ENCODE measurements at places on chromosomes 13 and 19. TPM values are rescaled to one million over a fixed set of nuclear protein-coding genes. Genes with fewer than 3 reads are reported as not detected.
A peak's percentile ranks its signal among the peaks of the same experiment; 100 is the strongest.

The SNRPD2 gene
- total RNA-seq: 738 TPM

The OVOL3 gene
- total RNA-seq: not detected

- DNase-seq: no peak
Measured at GRCh38 chr13:73532582-73532981, 473.8 kb downstream of the KLF5 start.

DNA sequence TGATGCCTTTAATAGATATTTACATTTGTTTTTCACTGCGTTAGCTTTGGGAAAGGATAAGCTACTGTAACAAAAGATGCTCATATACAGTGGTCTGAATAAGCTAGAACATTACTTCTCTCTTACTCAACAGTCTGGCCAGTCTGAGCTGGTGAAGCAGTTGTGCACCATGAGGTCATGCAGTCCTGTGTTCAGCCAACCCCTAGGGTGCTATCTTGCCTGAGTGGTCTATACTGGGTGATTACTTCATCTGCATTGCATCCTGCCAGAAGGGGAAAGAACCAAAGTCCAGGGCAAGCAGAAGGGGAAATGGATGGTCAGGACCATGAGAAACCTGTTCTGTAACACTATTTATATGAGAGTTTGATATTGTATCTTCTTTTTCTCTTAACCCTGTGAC is 31.5 kb downstream of the ERCC5 start:
- DNase-seq: no peak

- peak; percentile 28 for DNase-seq
Measured at GRCh38 chr19:49890349-49891311, 6.1 kb downstream of the IL4I1 start.

The PDE4A gene
- total RNA-seq: 105 TPM

DNA sequence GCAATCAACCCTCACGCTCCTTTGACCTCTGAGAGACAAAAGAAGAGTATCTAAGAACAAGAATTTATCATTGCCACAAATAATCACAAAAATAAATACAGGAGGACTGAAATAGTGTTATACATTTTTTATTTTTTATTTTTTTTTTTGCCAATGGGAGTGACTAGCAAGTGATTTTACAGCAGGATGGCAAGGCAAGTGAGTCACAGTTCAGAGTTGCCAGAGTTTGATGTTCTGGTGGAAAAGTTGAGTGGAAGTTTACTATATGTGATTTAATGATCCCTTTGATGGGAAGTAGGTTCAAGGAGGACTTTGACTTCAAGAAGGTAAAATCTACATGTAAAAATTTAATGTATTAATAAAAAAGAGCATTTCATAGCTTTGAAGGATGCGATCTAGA is 2691.4 kb downstream of the PCDH9 start:
- no peak for DNase-seq

- DNase-seq: no peak
Measured at GRCh38 chr13:66875264-66875663, 354.9 kb downstream of the PCDH9 start.

GRCh38 chr19:45825917-45826893 is 11.1 kb upstream of the RSPH6A start:
- no peak for DNase-seq

GRCh38 chr19:30227012-30227621 is 145.1 kb upstream of the ZNF536 start:
- peak; percentile 16 for DNase-seq

DNA sequence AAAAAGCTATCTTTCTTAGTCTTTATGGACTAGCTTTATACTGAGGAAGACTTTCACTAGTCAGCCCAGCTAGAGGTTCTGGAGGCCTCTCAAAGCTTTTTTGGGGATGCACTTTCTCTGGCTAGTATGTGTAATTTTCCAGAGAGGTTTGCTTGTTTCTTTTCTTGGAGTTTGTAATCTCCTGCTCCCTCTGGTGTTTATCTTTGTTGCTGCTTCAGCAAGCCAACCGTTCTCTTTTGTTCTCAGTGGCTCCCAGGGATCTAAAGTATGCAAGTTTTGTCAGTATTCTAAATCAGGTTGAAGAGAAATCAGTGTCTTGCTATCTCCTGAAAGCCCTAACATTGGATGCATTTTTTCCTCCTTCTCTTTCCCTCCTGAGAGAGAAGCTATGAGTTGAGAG is 121.1 kb upstream of the MYO16 start:
- no peak for DNase-seq

DNA sequence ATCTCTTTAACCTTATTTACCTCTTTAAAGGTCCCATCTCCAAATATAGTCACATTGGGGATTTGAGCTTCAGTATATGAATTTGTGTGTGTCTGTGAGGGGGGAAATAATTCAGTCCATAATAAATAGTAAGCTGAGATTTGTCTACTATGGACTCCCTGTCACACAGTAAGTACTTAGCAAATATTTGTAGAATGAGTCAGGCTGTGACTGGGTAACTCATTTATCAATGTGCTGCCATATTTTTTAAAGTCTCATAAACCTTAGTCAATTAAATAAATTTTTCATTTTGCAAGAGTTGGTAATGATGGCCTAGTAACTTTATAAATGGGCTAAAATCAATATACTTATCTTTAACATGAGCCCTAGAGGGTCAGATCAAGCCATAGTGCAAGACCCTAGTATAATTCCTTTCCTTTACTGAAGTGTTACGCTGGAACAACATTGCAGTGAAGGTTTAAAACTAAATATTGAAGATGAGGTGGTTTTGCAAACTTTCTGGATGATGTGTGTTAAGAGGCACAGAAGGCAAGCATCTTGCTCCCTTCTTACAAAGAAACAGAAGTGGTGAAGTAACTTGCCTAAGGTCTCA is 305.1 kb downstream of the KCNRG start:
- no peak for DNase-seq

The SIX5 gene
- 5.7 TPM for total RNA-seq

DNA sequence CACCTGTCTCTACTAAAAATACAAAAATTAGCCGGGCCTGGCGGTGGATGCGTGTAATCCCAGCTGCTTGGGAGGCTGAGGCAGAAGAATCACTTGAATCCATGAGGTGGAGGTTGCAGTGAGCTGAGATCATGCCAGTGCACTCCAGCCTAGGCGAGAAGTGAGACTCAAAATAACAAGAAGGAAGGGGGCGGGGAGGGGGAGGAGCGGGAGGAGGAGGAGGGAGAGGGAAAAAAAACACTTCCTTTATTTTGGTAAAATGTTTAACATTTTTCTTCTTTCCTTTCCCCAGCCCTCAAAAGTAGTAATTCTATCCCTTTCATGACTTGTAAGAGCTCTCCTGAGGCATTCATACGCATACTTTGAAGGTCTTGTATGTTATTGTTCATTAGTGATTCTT is 44.3 kb downstream of the SPRY2 start:
- no peak for DNase-seq

- DNase-seq: no peak
Measured at GRCh38 chr13:97212004-97212403, 10.1 kb upstream of the MBNL2 start.

DNA sequence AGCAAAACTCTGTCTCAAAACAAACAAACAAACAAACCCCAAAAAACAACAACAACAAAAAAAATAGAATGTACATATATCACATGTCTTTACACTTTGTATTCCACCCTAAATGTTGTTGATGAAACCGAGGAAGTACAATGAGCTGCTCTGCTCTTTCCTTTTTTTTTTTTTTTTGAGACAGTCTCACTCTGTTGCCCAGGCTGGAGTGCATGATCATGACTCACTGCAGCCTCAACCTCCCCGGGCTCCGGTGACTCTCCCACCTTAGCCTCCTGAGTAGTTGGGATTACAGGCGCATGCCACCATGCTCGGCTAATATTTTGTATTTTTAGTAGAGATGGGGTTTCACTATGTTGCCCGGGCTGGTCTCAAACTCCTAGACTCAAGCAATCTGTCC is 30.6 kb upstream of the LRP3 start:
- DNase-seq: no peak

DNA sequence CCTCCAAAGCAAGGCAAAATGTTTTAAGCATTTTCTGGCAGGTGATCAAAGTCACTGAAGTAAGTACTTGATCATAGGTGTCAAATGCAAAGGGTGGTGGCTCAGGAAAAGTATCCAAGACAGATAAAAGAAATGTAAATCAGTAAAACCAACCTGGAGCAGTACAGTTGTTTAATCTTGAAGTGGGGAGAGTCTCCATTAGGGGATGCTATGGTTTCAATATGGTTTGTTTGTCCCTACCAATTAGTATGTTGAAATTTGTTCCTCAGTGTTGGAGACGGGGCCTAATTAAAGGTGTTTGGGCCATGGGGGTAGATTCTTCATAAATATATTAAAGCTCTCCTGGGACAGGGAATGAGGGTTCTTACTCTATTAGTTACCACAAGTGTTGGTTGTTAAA is 1781.7 kb upstream of the PRR20A start:
- DNase-seq: no peak

DNA sequence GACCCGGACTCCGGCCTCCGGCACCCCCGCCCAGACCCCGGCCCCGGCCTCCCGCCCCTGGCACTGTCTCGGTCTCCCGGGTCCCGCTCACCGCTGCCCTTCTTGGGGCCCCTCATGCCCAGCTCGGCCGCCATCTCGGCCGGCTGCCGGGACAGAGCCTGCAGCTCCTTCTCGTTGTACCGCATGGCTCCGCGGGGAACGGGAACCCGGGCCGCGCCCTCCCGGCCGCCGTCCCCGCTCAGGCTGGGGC is 140 bp downstream of the PLEKHJ1 start:
- no peak for DNase-seq

The HSD17B14 gene
- 0.89 TPM for total RNA-seq

- DNase-seq: no peak
Measured at GRCh38 chr19:4760285-4760650, 31.3 kb upstream of the FEM1A start.

DNA sequence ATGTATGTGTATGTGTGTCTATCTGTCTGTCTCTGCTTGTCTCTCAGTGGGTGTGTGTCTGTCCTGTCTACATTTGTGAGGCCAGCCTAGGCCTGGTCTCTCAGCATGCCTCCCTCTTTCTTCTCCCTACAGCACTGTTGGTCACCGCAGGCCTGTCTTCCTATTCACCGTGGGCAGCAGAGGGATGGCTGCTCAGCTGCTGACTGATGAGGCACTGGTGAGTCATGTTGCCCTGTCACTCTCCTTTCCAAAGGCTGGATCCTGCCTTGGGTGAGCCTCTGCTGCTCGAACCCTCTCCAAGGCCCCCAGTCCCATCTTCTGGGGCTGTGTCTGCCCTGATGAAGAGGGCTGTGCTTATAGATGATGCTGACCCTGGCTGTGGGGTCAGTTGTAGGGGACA is 6.3 kb downstream of the ZNF71 start:
- no peak for DNase-seq

Measured in activated T-helper 2 cell treated with anti-CD3 and anti-CD28 coated beads, Interferon-gamma antibody, Interleukin-2, Interleukin-4, amounts not matched to agents 10 μg/mL and 5 μg/mL and 100 μg/mL, durations not matched to agents 14 hours and 24 hours and 36 hours (primary cell).